ENCODE measurements at places on chromosomes 11 and 22. TPM values are rescaled to one million over a fixed set of nuclear protein-coding genes. Genes with fewer than 3 reads are reported as not detected.

- DNase-seq = no peak
These were observed 77.8 kb downstream of the APOL5 start for GRCh38 chr22:35795476-35795875.

- no peak for DNase-seq
These were observed 191.5 kb downstream of the CEP164 start for GRCh38 chr11:117519170-117519569.

DNA sequence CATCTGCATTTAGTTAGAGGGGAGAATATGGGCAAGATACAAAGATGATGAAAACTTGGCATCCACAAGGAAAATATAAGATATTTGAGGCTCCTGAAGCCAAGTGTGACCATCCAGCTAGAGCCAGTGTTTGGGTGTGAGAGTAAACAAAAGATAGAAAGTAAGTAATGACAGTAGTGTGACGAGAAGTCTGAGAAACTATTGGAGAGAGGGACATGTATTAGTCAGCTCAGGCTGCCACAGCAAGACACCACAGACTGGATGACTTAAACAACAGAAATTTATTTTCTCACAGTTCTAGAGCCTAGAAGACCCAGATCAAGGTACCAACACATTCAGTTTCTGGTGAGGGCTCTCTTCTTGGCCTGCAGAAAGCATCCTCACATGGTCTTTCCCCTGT is 6.4 kb upstream of the CCKBR start:
- DNase-seq = no peak

DNA sequence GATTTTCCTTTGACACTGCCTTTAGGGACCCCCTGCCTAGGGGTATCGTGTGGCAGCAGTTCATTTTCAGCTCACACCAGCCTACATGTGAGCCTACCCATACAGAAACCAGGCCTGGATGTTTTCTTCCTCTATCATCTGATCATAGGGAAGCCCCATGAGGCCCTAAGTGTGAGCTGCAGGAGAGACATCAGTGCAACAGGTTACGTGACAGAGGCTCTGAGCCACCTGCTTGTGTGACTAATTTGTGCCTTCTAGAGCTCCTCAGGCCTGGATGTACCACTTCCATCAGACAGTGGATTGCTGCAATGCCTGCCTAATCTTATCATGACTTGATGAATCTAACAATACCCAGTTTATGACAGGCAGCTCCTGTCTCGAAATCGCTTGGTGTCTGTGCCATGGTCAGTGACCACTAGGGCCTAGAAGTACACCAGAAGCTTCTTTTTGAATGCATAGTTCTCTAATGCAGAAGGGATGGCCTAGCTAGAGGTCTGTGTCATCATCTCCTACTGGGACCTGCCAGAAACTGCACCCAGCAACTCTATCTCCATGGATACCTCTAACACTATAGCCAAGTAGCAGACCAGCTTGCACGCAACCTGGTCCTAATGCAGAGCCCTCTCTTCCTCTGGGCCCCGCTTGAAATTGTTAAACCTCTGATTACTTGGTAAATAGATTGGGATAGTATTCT is 109.7 kb upstream of the CLPB start:
- DNase-seq = no peak

DNA sequence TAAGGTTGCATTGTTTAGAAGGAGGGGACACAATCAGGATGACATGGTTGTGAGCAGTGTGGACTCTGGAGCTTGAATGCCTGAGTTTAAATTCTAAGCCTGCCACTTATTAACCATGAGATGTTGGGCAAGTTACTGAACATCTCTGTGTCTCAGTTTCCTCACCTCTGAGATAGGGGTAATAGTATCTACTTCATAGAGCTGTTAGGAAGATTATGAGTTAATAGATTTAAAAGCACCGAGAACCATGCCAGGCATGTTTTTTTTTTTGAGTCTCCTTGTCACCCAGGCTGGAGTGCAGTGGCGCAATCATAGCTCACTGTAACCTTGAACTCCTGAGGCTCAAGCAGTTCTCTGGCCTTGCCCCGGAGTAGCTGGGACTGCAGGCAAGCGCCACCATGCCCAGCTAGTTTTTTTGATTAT is 33.3 kb downstream of the ST14 start:
- DNase-seq = no peak

Gene C22orf42
- polyA plus RNA-seq = not detected

Gene KRTAP5-1
- 0.36 TPM for polyA plus RNA-seq

Gene OR1S2
- not detected for polyA plus RNA-seq

Gene SCGB1D2
- polyA plus RNA-seq = 1.9 TPM
